Naive thymus-derived CD8-positive, alpha-beta T cell (primary cell): ENCODE measurements at places on chromosomes 6 and 20. TPM values are rescaled to one million over a fixed set of nuclear protein-coding genes. Genes with fewer than 3 reads are reported as not detected.
A peak's percentile ranks its signal among the peaks of the same experiment; 100 is the strongest.

DNA sequence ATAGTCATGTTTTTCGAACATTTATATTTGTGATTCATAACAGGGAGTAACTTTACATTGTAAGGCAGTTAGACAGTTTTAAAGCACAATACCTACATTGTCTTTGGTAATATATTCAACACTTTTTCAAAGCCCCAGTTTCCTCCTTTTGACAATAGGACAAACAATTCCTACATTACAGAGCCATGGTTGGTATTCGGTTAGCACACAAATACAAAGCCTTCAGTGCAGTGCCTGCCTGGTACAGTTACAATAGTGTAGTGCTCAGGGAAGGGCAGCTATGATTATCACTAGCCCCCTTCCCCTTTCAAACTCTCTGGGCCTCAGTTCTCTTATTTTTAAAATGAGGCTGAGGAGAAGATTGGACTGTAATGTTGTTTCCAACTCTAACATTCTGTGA is 207.8 kb downstream of the TPBG start:
- no peak overlapping the region for H3K4me3 ChIP-seq
- H3K4me1 ChIP-seq = no peaks in the 10 kb centered on the region
- no peaks in the 10 kb centered on the region for H3K27me3 ChIP-seq

DNA sequence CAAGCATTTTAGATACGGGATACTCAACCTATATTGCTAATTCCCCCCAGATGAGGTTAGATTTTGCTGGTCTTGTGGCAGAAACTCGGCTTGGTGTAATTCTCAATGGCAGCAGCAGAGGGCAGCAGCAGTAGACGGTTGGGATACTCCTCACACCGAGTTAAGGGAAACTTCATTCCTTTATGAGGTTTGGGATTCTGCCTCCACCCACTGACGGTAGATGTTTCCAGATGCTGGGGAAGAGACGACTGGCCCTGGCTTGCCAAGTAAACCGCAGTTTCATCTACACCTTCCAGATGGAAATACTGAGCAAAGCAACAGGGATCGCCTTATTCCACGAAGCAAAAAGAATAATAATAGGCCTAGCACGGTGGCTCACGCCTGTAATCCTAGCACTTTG is 8.2 kb upstream of the TBC1D7 start:
- peak; percentile 47 for DNase-seq
- H3K27ac ChIP-seq = no peak overlapping the region
- no peaks in the 10 kb centered on the region for H3K27me3 ChIP-seq

- H3K36me3 ChIP-seq = peaks cover 12% of the 10 kb centered on the region
- no peak for DNase-seq
- no peaks in the 10 kb centered on the region for H3K4me1 ChIP-seq
- H3K27me3 ChIP-seq = no peaks in the 10 kb centered on the region
- no peak overlapping the region for H3K27ac ChIP-seq
These were observed 84.9 kb upstream of the TMEM181 start for GRCh38 chr6:158474961-158475343.

- no peak overlapping the region for H3K27ac ChIP-seq
- no peak for DNase-seq
- no peaks in the 10 kb centered on the region for H3K4me1 ChIP-seq
These were observed 156.5 kb downstream of the TTLL2 start for GRCh38 chr6:167481307-167481926.

DNA sequence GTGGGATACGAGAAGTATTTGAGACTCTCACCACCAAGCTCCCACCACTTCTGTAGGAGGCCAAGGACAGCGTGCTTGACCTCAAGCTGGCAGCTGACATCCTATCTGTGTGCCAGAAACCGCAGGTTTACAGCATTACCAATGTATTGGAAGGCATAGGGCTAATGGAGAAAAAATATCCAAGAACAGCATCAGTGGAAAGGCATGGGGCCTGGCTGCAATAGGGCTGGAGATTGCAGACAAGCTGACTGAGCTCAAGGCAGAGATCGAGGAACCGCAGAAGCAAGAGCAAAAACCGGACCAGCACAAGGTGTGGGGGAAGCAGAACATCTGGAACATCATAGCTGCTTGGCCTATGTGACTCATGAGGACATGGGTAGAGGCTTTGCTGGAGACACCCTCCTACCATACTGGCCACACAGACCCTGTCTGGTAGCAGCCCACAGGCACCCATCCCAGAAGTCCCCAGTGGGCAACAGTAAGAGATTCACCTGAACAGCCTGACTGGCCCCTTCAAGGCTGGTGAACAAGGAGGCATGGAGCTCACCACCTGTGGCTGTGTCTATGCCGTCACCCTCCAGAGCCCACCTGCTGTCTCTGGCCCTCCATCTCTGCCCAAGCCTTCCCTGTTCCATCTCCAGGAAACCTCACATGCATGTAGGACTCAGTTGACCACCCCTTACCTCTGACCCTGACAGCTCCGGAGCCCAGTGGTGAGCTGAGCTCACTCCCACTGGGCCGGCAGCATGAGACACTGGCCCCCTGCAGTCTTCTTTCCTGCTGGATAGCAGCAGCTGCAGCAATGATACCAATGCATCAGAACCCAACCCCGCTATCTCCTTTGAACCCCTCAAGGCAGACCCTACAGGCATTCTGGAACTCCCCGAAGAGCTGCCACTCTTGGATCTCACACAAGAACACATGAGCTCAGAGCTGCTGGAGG is 171.1 kb downstream of the KIF6 start:
- no peak overlapping the region for H3K27ac ChIP-seq
- DNase-seq = no peak
- H3K27me3 ChIP-seq = peaks cover 20% of the 10 kb centered on the region

GRCh38 chr20:32484225-32484957 is 100.7 kb downstream of the NOL4L start:
- peaks cover 53% of the 10 kb centered on the region for H3K4me1 ChIP-seq
- H3K27ac ChIP-seq = peak overlapping the region; percentile 75
- peak; percentile 51 for DNase-seq
- no peaks in the 10 kb centered on the region for H3K27me3 ChIP-seq

DNA sequence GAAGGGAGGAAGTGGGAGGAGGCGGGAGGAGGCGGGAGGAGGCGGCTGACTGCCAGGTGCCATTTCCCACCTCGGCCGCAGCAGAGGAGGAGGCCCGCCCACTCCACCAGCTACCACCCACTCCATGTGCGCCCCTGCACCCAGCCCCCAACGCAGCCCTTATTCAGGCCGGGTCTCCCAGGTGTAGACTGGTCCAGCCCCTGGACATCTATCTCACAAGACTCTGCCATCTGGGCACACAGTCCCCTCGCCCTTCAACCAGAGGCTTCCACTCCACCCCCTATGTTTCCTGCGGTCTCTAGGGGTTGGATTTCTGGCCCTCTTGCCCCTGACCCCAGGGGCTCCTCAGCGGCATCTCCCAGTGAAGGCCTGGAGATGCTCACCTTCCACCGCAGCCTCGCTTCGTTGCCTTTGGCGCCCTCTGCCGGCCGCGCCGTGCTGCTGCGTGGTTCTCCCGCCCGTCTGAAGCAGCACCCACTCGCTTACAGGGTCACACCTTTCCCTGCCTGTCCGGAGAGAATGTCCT is 32.6 kb upstream of the FAM83D start:
- H3K27me3 ChIP-seq = no peaks in the 10 kb centered on the region
- H3K4me3 ChIP-seq = peak overlapping the region; percentile 59
- H3K36me3 ChIP-seq = no peaks in the 10 kb centered on the region

GRCh38 chr6:88301888-88302768 is 136.0 kb upstream of the CNR1 start:
- no peaks in the 10 kb centered on the region for H3K36me3 ChIP-seq
- no peak for DNase-seq
- H3K27ac ChIP-seq = no peak overlapping the region
- H3K4me1 ChIP-seq = no peaks in the 10 kb centered on the region

GRCh38 chr6:154441995-154442310 is 68.5 kb downstream of the CNKSR3 start:
- no peak overlapping the region for H3K4me3 ChIP-seq
- no peak for DNase-seq
- H3K36me3 ChIP-seq = no peaks in the 10 kb centered on the region
- no peaks in the 10 kb centered on the region for H3K4me1 ChIP-seq
- H3K27ac ChIP-seq = no peak overlapping the region
- no peaks in the 10 kb centered on the region for H3K27me3 ChIP-seq

NKAPL gene
- polyA plus RNA-seq = not detected

SLC22A7 gene
- not detected for polyA plus RNA-seq

SH3BGRL2 gene
- 1.3 TPM for polyA plus RNA-seq

TLDC2 gene
- 0.23 TPM for polyA plus RNA-seq

PRPH2 gene
- 0.08 TPM for polyA plus RNA-seq

TAAR8 gene
- polyA plus RNA-seq = not detected
